ENCODE measurements at places on chromosomes 7 and 10. TPM values are rescaled to one million over a fixed set of nuclear protein-coding genes. Genes with fewer than 3 reads are reported as not detected.

The SLC26A3 gene
- total RNA-seq = not detected

The TMEM229A gene
- total RNA-seq = not detected

The ATOH7 gene
- not detected for total RNA-seq

The PLXDC2 gene
- total RNA-seq = 17.1 TPM

The RAMP3 gene
- 32.3 TPM for total RNA-seq

The KNDC1 gene
- total RNA-seq = not detected

The VIPR2 gene
- total RNA-seq = not detected

The AGK gene
- 17.1 TPM for total RNA-seq

The FRAT1 gene
- 3.9 TPM for total RNA-seq

The CTNNA3 gene
- 0.13 TPM for total RNA-seq

The NME8 gene
- not detected for total RNA-seq

The AFAP1L2 gene
- total RNA-seq = 1.2 TPM

The FKBP6 gene
- not detected for total RNA-seq

The CUZD1 gene
- 0.26 TPM for total RNA-seq

The CH25H gene
- 3.6 TPM for total RNA-seq

The HMX2 gene
- not detected for total RNA-seq

The GNAT3 gene
- total RNA-seq = not detected

The SPDYE6 gene
- not detected for total RNA-seq

The CPEB3 gene
- total RNA-seq = 0.90 TPM

The ZNHIT1 gene
- total RNA-seq = 83.1 TPM

All from dermis microvascular lymphatic vessel endothelial cell (primary cell).